ENCODE measurements at places on chromosomes 1 and 21. TPM values are rescaled to one million over a fixed set of nuclear protein-coding genes. Genes with fewer than 3 reads are reported as not detected.

MPL gene
- total RNA-seq = not detected

LRRIQ3 gene
- total RNA-seq = 0.12 TPM

PLA2G2C gene
- total RNA-seq = not detected

GSTM1 gene
- total RNA-seq = 86.1 TPM

- no peak for DNase-seq
Measured at GRCh38 chr1:25066256-25066655, 136.2 kb upstream of the RUNX3 start.

GRCh38 chr1:23958810-23959460 lies 693 bp upstream of the PNRC2 start:
- peak; percentile 96 for DNase-seq

GRCh38 chr1:110916669-110917306 lies 43.8 kb downstream of the CD53 start:
- DNase-seq = peak; percentile 58

- no peak for DNase-seq
Measured at GRCh38 chr1:31739346-31739745, 24.8 kb downstream of the ADGRB2 start.

DNA sequence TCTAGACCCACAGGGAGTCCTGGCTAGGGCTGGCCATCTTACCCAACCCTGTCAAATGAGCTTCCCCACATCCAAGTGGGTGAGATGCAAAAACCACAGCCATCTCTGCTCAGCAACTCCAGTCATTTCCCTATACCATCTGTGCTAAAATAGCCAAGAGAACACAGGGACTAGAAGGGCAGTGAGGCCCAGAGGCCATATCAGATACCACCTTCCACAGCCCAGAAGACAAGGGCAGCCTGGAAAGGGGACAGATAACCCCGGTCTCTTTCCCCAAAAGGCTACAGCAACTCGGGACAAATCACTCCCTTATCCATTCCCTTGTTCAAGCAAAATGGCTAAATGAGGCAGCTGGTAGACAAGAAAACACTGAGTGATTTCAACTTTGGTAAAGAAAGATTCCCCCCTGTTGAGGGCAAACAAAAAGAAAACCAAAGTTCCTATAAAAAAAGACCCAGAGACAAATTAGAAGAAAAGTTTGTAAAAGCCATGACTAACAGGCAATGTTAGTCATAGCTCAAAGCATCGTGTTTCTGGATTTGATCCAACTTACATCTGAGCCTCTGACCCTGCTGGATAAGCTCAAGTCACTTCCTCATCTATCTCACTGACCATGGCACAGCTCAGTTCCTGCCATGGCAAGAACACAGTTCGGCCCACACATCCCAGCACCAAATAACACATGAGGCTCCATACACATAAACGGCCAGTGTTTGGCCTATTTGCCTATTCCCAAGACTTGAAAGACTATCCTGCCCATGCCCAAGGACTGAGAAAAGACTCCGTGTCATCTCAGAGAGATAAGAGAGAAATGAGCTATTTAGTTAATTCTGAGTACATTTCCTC lies 3.1 kb downstream of the LAMB3 start:
- DNase-seq = peak; percentile 56

DNA sequence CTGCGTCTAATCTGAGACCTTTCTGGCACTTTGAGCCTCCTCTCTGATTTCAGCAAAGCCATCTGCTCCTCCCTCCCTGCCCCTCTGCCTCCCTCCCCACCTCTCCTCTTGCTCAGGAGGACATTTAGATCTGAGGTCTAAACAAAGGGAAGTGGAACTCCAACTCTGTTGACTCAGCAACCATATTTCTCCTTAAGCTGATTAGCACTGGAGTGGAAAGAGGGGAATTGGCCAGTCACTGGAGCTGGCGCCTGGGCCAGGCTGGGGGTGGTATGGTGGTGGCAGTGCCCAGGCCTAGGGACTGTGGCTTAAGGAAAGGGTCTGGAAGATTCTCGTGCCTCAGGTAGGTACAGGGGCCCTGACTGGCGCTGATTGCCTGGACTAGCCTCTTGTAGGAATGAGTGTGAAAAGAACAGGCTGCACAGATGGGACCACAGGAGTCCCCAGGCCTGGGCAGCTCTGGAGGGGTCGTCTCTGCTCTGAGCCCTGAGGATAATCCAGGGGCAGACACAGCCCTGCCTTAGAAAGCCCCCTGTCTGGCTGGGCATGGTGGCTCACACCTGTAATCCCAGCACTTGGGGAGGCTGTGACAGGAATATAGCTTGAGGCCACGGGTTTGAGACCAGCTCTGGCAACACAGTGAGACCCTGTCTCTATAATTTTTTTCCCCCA lies 11.9 kb downstream of the SH2D2A start:
- DNase-seq = peak; percentile 45

DNA sequence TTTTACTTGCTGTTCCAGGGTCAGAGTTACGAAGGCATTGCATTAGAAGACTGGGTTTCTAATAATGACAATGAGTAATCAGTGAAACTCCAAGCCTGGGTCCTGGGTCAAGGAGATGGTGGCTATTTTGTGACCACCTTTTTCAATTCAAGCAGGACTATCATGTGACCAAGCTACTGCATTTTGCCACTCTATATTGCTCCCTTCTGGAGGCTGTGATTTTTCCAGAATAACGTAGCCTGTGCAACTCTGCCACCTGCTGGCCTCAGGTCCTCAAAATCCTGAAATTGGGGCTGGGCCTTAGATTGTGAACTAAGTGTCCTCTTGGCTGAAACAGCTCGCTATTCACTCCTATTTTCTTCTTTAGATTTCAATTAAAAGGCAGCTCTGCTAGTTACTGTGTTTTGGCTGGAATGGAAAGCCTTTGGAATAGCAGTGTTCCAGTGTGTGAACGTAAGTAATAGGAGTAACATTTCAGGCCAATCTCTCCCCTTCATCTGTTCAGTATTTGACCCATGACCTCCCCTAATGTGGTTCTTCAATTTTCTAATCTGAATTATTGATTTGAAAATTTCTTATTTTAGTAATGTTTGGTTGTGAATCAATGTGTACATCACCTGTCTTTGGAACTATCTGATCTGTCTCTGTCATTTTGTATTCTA lies 52.9 kb upstream of the CD46 start:
- DNase-seq = peak; percentile 55

- peak; percentile 42 for DNase-seq
Measured at GRCh38 chr21:37868446-37869295, 47.6 kb downstream of the KCNJ6 start.

GRCh38 chr1:41999884-42000283 lies 81.2 kb upstream of the HIVEP3 start:
- DNase-seq = no peak

GRCh38 chr21:45378258-45378966 lies 26.6 kb upstream of the COL18A1 start:
- DNase-seq = peak; percentile 49

- no peak for DNase-seq
Measured at GRCh38 chr1:167648252-167648849, 18.3 kb downstream of the RCSD1 start.

DNA sequence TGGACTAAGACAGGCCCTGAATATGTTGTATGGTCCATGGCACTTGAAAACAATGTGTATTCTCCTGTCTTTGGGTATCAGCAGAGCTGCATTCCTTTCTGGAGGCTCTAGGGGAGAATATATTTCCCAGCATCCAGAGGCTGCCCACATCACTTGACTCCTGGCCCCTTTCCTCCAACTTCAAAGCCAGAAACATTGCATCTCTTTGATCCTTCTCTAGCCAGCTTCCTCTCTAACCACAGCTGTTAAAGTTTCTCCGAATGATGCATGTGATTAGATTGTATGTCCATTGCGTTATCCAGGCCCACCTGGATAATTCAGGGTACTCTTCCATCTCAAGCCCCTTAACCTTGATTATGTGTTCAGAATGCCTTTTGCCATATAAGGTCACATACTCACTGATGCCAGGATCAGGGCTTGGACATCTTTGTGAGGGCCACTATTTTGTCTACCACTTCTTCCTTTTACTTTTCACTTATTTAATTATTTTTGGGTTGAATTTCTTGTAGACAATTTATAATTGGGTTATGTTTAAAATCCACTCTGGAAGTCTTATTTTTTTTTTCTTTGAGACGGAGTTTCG lies 5.3 kb downstream of the CHD1L start:
- no peak for DNase-seq

DNA sequence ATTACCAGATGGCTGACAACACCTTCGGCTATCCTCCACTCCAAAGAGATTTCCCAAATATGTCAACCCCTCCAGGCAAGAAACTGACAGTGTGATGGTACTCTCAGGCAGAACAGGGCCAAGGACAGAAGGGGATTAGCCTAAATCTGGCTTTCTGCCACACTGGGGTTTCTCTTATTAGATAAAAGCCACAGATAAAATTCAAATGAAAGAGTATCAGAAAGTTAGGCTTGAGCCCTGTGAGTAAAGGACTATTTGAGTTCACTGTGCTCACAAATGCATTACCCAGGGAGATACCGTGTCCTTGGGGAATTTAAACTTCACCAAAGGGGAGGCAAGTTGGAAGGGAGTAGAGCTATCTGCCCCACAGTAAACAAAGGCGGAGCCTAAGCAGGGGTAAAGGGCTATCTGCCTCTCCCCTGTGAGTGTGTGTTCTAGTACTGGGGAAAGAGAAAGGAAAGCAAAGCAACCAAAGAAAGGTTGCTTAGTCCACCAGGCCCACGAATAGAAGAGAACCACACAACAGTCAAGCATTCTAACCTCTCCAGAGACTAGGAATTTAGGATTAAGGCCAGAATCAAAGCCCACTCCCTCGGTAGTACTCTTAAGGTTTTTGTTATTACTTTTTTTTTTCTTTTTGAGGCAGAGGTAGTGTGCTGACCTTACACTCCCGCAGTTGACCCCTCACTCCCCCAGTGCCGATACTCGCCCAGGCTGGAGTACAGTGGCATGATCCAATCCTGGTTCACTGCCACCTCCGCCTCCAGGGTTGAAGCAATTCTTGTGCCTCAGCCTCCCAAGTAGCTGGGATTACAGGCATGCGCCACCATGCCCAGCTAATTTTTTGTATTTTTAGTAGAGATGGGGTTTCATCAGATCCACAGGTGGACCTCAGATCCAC lies 12.7 kb downstream of the TPM3 start:
- DNase-seq = no peak

- DNase-seq = no peak
Measured at GRCh38 chr1:33036051-33036525, 595 bp downstream of the AK2 start.

- DNase-seq = no peak
Measured at GRCh38 chr1:83857103-83857502, 141.8 kb downstream of the TTLL7 start.

- no peak for DNase-seq
Measured at GRCh38 chr1:181812208-181812607, 249.3 kb downstream of the ZNF648 start.

GRCh38 chr1:247241691-247242090 lies 14.2 kb upstream of the VN1R5 start:
- no peak for DNase-seq

DNA sequence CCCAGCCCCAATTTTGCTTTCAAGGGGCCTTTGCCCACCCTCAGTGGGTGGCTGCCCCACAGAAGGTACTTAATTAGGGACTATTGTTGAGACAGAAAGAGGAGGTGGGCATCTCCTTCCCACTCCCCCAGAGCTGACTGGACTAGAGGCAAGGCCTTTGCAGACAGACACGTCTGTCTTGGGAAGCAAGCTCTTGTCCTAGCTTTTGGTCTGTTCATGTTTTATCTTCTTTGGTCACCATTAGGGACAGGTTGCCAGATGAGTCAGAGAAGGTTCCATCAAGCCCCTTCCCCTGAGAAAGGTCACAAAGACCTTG lies 27.7 kb downstream of the PTAFR start:
- DNase-seq = no peak

DNA sequence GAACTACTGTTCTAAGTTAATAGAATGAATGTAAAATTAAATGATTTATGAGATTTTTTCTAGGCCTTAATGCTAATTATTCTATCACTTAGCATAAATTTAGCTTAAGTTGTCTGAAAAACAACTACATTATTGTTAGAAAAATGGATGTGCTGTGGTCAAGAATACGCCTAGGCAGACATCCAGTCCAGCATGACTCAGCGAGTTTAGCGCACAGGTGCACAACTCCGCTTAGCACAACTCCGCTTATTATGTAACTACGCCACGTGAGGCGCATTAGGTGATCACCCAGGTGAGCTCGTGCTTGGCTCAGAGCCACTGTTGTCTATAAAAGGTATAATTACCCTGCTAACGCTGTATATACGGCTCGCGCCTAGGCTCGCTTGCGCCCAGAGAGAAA lies 1043.6 kb upstream of the ADGRL4 start:
- DNase-seq = no peak

DNA sequence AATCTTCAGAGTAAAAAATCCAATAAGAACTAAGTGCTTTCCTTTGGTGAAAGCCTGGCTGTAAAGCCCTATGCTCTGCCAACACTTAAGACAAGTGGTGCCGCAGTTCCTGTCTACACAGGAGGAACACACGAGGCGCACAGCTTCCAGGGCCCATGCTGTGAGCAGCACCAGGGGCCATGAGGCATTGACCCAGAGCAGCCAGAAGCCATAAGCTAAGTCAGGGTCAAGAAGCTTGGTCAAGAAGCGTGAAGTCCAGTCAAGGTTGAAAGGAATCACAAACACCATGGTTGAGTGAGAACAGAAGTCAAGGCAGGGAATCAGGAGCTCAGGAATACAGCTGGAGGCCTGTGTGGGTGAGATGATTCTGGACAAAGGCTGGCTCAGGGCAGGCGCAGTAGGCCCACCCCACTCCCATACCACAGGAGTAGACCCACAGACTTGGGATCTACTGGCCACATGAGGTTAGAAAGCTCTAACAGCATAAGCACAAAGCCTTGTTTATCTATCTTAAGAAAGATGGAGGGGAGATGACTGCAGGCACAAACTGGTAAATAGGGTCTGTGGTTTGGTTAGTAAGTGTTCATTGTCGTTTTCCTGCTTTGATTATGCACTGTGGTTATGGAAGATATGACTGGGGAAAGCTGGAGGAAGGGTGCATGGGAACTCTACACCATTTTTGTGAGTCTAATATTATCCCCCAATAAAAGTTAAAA lies 42.9 kb upstream of the RCAN3 start:
- DNase-seq = no peak

GRCh38 chr1:241045659-241046058 lies 311.3 kb downstream of the RGS7 start:
- no peak for DNase-seq

All from MG63 (cell line).